ENCODE measurements at places on chromosomes 6 and 20.
A peak's percentile ranks its signal among the peaks of the same experiment; 100 is the strongest.

- DNase-seq = no peak
Observed at GRCh38 chr20:1786486-1786885, 108.7 kb upstream of the SIRPA start.

- no peak for DNase-seq
Observed at GRCh38 chr6:115717472-115717871, 343.2 kb downstream of the FRK start.

- DNase-seq = no peak
Observed at GRCh38 chr6:99821164-99821563, 172.9 kb downstream of the MCHR2 start.

DNA sequence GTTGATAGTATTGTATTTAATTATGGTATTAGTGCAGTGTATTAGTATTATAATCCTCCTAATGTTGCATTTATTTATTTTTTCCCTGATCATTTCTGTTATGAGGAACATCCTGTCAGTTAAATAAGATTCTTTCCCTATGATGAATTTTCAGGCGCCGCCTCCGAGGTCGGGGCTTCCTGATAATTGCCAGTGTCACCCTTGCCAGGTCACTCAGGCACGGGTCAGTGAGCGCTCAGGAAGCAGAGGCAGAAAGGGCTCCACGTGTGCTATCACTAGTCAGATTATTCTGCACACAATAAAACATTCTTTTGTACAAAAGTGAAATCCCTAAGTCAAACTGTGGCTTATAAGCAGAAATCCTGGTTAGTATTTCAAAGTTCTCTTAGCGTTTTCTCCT is 64.8 kb downstream of the TSHZ2 start:
- DNase-seq = no peak

DNA sequence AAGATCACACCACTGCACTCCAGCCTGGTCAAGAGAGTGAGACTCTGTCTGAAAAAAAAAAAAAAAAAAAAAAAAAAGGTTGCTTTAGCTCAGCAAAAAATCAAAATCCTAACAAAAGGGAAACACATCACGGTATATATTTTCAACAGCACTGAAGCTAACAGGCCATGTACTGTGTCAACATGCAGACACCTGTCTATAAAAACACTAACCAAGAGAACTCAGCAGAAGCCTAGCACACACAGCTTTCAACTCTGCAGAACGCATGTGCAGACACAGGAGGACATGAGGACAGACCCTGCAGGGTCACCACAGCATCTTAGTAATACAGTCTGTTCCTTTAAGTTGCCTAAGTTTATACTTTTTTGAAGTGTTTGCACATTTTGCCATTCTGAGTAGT is 13.5 kb downstream of the NINL start:
- peak; percentile 1 for DNase-seq

- no peak for DNase-seq
Observed at GRCh38 chr20:16104783-16105182, 468.5 kb downstream of the KIF16B start.
